Calu3 (cell line): ENCODE measurements at places on chromosomes 13 and 19. TPM values are rescaled to one million over a fixed set of nuclear protein-coding genes. Genes with fewer than 3 reads are reported as not detected.

DNA sequence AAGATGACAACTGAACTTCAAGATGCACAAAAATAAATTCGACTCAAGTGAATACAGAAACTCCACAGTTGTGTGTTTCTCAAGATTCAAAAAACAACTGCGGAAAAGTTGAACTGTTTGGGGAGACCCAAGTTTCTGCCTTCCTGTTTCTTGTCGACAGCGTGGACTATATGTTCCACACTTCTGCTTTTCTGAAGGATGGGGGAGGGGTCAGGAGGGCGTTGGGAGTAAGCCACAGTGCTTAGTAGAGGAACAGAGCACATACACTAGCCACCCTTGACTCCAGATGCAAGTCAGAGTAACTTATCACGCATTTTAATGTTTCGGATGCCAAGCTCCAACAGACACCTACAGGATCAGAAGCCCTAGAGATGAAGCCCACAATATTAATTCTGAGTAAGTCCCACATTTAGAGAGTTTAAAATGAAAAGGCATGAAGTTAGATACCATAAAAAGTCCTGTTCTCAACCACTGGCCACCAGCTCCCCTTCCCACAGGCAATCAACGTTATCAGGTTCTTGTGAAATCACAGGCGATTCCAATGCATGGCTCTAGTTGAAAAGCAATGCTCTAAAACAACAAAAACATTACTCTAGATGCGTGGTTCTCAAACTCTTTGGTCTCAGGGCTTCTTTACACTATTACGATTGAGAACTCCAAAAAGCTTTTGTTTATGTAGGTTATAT is 4.2 kb downstream of the TUBGCP3 start:
- no peak for DNase-seq
- peaks cover 12% of the 10 kb centered on the region for H3K36me3 ChIP-seq
- H3K4me3 ChIP-seq: no peak overlapping the region
- H3K4me1 ChIP-seq: peaks cover 7% of the 10 kb centered on the region
- H3K27me3 ChIP-seq: no peaks in the 10 kb centered on the region
- H3K27ac ChIP-seq: no peak overlapping the region

GRCh38 chr19:47430041-47430802 is 10.9 kb upstream of the MEIS3 start:
- H3K36me3 ChIP-seq: no peaks in the 10 kb centered on the region
- no peak overlapping the region for H3K27ac ChIP-seq
- H3K4me3 ChIP-seq: peak overlapping the region; percentile 57
- no peaks in the 10 kb centered on the region for H3K4me1 ChIP-seq

DNA sequence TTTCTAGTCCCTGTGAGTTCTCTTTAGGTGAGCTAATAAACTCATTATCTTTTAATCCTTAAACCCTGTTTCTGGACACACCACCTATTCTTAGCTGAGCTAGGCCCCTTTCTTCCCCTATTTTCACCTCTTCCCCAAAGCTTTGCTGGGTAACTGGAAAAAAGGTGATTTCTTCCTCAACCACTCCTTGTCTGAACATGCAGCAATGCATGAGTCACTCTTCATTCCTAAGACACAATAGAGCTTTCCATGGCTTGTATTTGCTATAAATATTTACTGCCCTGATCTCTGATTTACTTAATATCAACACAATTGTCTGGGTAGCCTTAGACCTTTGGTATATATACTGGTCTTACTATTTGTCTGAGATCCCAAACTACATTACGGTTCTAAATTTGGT is 370.9 kb downstream of the KLF5 start:
- H3K27ac ChIP-seq: peak overlapping the region; percentile 100
- H3K27me3 ChIP-seq: no peaks in the 10 kb centered on the region

- H3K27ac ChIP-seq: no peak overlapping the region
- DNase-seq: peak; percentile 17
- H3K27me3 ChIP-seq: no peaks in the 10 kb centered on the region
- peak overlapping the region; percentile 79 for H3K4me3 ChIP-seq
- H3K36me3 ChIP-seq: peaks cover 36% of the 10 kb centered on the region
Measured at GRCh38 chr13:106533943-106534638, 1.4 kb downstream of the EFNB2 start.

DNA sequence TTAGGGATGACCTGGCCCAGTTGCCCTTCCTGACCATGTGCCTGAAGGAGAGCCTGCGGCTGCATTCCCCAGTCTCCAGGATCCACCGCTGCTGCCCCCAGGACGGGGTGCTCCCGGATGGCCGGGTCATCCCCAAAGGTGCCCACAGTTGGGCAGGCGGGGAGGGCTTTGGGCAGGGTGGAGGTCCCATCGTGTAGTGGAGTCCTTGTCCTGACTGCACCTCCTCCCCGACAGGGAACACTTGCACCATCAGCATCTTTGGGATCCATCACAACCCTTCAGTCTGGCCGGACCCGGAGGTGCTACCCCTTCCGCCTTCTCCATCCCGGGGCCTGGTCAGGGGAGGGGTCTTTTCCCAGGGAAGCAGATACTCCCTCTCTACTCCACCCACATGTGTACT is 31.7 kb upstream of the CYP4F8 start:
- no peak overlapping the region for H3K27ac ChIP-seq
- no peak overlapping the region for H3K4me3 ChIP-seq
- peaks cover 33% of the 10 kb centered on the region for H3K27me3 ChIP-seq
- no peak for DNase-seq
- H3K4me1 ChIP-seq: no peaks in the 10 kb centered on the region
- peaks cover 5% of the 10 kb centered on the region for H3K36me3 ChIP-seq

- peaks cover 46% of the 10 kb centered on the region for H3K4me1 ChIP-seq
- no peak for DNase-seq
- no peak overlapping the region for H3K4me3 ChIP-seq
- no peaks in the 10 kb centered on the region for H3K27me3 ChIP-seq
Measured at GRCh38 chr19:42122691-42123607, 9.3 kb downstream of the POU2F2 start.

DNA sequence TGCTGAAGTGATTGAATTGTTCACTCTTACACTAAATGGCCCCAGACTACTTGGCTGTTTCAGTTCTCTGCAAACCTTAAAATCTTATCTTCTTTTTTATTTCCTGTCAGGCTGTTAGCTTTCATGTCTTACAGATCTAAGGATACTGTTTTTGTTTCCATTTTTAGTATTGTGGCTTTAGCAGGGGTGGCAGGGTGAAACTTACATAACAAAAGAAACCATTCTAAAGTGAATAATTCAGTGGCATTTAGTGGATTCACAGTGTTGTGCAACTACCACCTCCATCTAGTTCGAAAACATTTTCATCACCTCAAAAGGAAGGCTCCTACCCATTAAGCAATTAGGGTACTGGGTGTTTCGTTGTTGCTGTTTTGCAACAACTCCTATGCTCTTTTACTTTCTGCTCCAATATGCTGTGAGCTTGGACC is 19.8 kb downstream of the TMEM272 start:
- H3K27me3 ChIP-seq: peaks cover 54% of the 10 kb centered on the region
- no peaks in the 10 kb centered on the region for H3K4me1 ChIP-seq
- no peak overlapping the region for H3K27ac ChIP-seq
- no peak for DNase-seq
- no peaks in the 10 kb centered on the region for H3K36me3 ChIP-seq

GRCh38 chr19:47230921-47231214 is at the start of gene BBC3:
Gene BBC3, minus strand, starts transcription at chr19:47231199. Its CDS starts 2,768 bp downstream, at chr19:47228431.
- H3K27ac ChIP-seq: peak within 1 kb of the TSS; percentile 69
- peaks cover 19% of the 10 kb centered on the region for H3K4me1 ChIP-seq

PEAK3 gene
- not detected in 2 replicates for total RNA-seq

SLC25A41 gene
- 1.4 and 2.9 TPM in 2 replicates for total RNA-seq

ZNF71 gene
- 1.7 and 1.8 TPM in 2 replicates for total RNA-seq
